ENCODE measurements at places on chromosomes 6 and 20. TPM values are rescaled to one million over a fixed set of nuclear protein-coding genes. Genes with fewer than 3 reads are reported as not detected.

The MCM8 gene
- 9.8 TPM for total RNA-seq

The AIF1 gene
- 28.4 TPM for total RNA-seq

The ADTRP gene
- total RNA-seq, result 68.5 TPM

The SEMG1 gene
- not detected for total RNA-seq

The BCAS1 gene
- 191 TPM for total RNA-seq

The KIAA1755 gene
- 22.4 TPM for total RNA-seq

DNA sequence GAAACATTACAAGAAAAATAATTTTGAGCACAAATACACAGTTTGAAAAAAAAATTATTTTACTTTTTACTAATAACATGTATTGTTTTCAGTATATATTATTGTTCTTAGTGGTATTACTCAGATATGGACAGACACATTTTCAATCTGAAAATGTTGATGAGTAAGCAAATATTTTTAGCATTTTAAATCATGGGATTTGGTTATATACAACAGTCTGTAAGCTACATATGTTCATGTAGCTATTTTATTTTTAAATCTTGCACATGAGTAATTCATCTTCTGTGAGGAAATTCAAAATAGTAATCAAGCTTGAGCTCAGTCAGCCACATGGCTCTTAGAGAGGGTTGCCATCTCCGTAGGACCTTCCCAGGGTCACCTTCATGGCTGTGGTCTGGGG is 471.9 kb downstream of the QKI start:
- no peak for DNase-seq

DNA sequence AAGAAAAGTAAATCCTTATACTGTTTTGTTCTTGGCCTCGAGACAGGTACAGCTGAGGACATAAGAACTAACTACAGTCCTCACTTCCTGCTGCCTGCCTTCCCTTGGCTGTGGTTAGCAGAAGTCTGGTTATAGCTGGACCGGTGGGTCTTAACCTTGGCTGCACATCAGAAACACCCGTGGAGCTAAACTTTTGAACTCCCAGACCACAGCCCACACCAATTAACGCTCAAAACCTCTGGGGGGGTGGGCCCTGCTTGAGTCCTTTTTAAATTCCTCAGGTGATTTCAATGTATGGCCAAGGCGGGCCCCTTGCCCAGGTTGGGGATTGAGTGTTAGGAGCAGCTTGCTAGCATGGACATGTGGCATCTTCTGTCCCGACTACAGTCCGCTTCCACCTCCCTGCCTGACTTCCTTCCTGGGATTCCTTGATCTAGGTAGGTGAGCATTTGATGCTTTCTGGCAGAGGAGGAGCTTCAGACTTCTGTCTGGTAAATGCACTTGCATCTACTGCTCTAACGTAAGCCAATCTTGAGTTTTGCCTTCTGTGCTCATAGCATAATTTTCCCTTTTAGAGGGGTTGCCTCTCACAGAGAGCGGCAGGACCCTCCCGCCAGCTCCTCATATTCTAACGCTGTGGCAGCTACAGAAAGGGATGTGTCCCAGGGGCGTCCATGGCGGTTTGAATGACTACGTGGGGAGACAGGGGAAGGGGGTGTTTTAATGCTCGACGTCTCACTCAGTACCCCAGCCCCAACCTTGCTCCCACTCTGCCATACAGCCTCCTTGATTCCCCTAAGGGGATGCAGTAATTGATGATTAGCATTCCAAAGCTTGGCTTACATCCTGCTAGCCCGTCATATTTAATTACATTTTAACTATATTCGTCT is 390.1 kb downstream of the ZFAND3 start:
- DNase-seq, result no peak

GRCh38 chr6:150301846-150302519 is 66.8 kb upstream of the IYD start:
- DNase-seq, result peak; percentile 12

GRCh38 chr6:118295336-118295735 is 252.8 kb upstream of the PLN start:
- DNase-seq, result no peak

GRCh38 chr6:139927236-139927635 is 552.8 kb upstream of the CITED2 start:
- DNase-seq, result no peak

DNA sequence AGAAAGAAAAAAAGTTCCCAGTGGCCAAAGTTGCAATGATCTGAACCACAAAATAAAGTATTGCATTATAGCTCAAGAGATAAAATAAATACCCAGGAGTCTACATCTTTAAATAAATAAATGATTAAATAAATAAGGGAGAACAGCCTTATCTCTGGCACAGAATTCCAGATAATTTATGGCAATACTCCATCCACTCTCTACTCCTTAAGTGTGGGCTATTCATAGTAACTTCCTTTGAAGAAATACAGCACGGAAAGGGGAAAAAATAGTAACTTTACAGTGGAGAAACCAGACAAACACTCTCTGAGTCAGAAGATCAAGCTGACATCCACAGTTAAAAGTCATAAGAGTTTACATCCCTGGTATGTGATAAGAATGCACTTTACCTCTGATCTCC is 11.6 kb downstream of the AURKA start:
- no peak for DNase-seq

- DNase-seq, result no peak
These were observed 2.4 kb downstream of the CD93 start for GRCh38 chr20:23083553-23084220.

DNA sequence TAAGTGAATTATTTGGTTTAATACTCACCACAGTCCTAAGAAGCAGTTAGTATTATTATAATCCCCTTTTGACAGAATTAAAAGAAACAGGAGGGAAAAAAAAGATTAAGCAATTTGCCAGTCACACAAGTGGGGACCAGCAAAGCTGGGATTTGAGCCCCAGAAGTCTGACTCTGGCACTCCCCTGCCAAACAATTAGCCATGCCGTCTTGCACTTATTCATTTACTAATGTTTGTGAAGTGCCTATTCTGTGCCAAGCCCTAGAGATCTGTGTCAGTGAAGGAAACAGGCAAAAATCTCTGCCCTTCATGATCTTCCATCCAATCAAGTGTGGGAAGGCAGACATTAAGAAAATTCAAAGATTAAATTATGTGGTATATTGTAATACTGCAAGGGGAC is 126.0 kb upstream of the TOP1 start:
- DNase-seq, result no peak

- no peak for DNase-seq
These were observed 68.3 kb downstream of the TAF4 start for GRCh38 chr20:61997372-61997771.

GRCh38 chr6:74742793-74743508 is 462.9 kb downstream of the COL12A1 start:
- no peak for DNase-seq

DNA sequence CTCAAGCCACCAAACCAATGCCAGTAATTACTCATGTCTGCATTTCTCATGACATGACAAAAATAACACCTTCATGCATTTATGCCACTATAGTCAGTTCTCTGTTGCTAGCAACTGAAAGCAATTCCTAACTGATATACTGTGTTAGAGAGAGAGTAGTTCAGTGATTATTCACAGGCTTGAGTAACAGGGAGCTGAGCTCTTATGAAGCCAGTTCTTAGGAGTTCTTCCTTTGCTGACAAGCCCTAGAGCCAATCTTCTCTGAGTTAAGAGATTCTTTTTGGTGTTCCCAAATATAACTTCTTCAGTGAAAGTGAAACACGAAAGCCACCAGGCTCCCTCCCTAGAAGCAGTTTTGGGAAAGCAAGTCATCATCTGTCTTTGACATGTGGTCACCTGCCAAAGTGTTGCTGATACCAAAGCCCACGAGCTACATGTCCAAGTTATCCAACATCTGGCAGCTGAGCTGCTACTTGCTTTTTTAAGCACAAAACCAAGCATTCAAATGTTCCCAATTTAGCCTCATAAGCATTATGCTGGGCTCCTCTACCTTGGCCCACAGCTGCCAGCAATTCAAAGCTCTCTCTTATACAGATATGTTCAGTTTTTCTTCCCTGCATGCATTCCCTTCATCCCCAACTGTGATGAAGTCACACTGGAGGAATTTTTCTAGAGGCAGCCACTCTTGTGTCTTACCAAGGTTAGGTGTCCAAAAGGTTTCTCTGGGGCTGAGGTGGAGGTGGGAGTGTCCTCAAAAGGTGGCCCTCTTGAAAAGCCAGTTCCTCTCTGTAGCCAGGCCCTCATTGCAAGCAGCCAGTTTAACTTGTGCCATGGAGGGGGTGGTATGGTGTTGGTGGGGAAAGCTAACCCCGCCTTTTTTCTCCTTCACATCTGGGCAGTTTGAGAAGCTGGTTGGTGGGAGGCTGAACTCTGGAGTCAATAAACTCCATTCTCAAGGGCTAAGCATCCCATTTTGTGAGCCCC is 92.7 kb upstream of the ARMC2 start:
- no peak for DNase-seq

DNA sequence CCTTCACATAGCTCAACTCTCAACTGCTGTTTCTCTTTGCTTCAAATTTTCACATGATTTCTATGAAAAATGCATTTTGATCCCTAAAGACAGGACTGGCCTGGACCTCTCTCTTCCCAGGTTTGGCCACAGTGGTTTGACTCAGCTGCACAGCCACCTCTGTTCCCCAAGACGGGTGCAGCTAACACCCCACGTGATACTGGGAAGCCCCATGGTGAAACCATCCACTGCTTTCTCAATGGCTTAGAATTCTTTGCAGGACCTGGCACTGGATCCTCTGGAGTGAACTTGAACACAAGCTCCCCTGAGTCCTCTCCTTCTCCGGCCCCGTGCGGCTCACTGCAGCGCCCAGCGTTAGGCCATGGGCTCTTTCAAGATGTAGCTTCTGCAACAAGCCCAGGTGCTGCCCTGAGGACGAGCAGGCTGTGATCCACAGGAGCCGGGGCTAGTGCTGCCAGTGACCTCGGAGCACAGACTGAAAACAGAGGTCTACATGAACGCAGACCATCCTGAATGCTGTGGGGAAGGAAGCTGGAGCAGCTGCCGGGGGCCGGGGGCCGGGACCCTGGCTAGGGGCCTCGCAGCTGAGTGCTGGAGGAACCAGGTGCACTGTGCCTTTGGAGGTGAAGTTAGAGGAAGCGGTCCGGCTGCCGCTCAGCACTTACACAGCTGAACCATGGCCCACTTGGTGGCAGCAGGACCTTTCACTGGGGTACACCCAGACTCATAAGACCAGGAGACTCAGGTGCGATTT is 58.8 kb upstream of the MPC1 start:
- DNase-seq, result no peak

DNA sequence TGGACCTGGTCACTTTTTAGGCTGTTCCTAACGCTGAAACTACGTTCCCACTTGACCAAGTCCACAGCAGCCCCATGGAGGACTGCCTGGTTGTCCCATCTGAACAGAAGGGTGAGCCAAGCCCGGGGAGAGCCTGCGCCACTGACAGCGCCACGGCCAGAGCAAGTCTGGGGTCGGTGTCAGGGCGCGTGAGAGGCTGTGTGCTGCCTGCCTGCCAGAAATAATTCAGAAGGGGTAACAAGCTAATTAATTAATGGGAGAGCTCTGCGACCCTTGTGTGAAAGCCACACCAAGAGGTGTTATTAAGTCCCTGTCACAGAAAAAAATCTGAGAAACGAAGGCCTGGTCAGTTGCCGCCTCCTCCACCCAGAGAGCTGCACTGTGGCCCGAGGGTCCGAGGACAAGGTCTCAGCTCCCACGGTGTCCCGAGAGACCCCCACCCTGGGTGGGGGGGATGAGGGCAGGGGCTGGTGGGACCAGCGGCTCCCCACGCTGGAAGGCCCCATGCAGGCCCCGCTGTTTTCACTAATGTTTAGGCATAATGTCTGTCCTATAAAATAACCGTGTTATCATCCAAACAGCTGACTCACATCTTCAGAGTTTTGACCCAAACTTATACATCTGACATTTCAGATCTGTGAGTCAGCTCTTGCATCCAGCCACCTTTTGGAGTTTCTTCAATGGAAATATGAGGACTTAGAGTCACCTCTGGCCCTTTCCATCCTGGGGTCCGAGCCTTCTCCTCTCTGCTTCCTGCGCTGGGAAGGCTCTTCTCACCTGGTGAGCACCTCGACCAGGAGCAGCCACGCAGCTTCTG is 58.5 kb downstream of the DLL1 start:
- peak; percentile 27 for DNase-seq

GRCh38 chr6:170509723-170510018 is 43.4 kb downstream of the PSMB1 start:
- DNase-seq, result no peak

DNA sequence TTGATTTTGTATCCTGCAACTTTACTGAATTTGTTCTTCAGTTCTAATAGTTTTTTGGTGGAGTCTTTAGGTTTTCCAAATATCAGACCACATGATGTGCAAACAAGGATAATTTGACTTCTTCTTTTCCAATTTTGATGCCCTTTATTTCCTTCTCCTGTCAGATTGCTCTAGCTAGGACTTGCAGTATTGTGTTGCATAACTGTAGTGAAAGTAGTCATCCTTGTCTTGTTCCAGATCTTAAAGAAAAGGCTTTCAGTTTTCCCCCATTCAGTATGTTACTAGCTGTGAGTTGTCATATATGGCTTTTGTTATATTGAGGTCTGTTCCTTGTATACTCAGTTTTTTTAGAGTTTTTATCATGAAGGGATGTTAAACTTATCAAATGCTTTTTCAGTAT is 4.6 kb downstream of the MICB start:
- DNase-seq, result no peak

DNA sequence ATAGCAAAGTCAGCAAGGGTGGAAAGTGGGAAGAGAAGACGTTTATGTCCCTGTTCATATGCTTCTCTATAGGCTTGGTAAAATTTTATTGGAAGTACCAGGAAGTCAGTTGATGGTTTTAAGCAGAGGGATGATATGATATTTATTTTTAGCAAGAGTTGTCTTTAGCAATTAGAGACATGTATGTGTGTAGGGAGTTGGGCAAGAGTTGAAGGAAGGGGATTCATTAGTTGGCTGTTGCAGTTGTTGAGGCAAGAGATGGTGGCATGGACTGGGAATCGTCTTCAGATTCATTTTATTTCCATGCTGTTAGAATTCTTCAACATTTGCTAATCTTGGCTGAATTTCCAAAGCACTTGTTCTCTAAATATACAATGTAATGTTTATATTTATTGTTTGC is 85.6 kb downstream of the QKI start:
- no peak for DNase-seq

DNA sequence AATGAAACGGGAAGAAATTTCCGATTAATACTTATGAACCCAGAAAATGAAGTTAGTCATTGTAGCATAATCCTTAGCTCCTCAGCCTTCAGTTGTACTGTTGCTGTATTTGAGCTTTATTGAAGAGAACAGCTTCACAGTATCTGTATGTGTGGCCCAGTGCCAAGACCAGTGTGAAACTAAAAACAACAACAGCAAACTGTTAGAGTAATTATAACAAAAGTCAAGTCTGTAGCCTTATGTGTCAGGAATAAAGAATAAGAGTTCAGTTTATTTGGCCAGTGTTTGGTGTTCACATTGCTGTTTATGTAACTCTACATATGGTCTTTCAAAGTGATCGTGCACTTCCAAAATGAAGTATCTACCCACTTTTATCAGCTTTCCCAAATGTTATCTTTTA is 70.9 kb downstream of the ARID1B start:
- DNase-seq, result no peak
